ENCODE measurements at places on chromosomes 3 and 15. TPM values are rescaled to one million over a fixed set of nuclear protein-coding genes. Genes with fewer than 3 reads are reported as not detected.

Gene MKRN2OS
- total RNA-seq: not detected

Gene LRRC57
- 21.2 TPM for total RNA-seq

Gene ADAMTSL3
- not detected for total RNA-seq

Gene ALPK3
- 0.20 TPM for total RNA-seq

Gene GTF2A2
- total RNA-seq: 113 TPM

Gene TEX55
- not detected for total RNA-seq

Gene CXCR6
- total RNA-seq: 58.8 TPM

Gene ACAA1
- total RNA-seq: 77.5 TPM

Gene BHLHE40
- total RNA-seq: 318 TPM

Gene SNAP23
- 49.1 TPM for total RNA-seq

Gene CHDH
- total RNA-seq: 9.1 TPM

Gene AAGAB
- total RNA-seq: 50.4 TPM

Gene HYKK
- total RNA-seq: 2.7 TPM

Gene SLC24A1
- 9.3 TPM for total RNA-seq

Gene NSMCE3
- total RNA-seq: 11.1 TPM

Gene MUC4
- 0.15 TPM for total RNA-seq

Gene RBPMS2
- not detected for total RNA-seq

Gene FBXW12
- total RNA-seq: not detected

Gene ILDR1
- 1.7 TPM for total RNA-seq

Gene MME
- total RNA-seq: not detected

Gene CCK
- total RNA-seq: not detected

Gene ITGB5
- 0.05 TPM for total RNA-seq

Gene ZSCAN2
- 10.9 TPM for total RNA-seq

Gene UBR1
- total RNA-seq: 42.4 TPM

Gene NDN
- total RNA-seq: 2.8 TPM

Gene OSBPL10
- total RNA-seq: 1.6 TPM

Gene DNAJB11
- total RNA-seq: 55.7 TPM

Gene ATP13A4
- total RNA-seq: 1.7 TPM

Gene HESX1
- 0.98 TPM for total RNA-seq

Gene TMEM207
- not detected for total RNA-seq

Gene RAB6B
- total RNA-seq: 3.3 TPM

Gene ADGRG7
- total RNA-seq: not detected

Gene MB21D2
- total RNA-seq: 21.0 TPM

Gene ALDH1A3
- not detected for total RNA-seq

Gene PARP3
- 13.9 TPM for total RNA-seq

Gene HTR3E
- total RNA-seq: not detected

Gene EPB42
- total RNA-seq: not detected

Gene TMEM40
- total RNA-seq: not detected

Gene NAALADL2
- total RNA-seq: not detected

Data from activated CD4-positive, alpha-beta memory T cell treated with anti-CD3 and anti-CD28 coated beads, Interleukin-2, amount 10 ng/mL, durations not matched to agents 7 days and 5 days (primary cell).